Activated naive CD4-positive, alpha-beta T cell treated with anti-CD3 and anti-CD28 coated beads for 36 hours (primary cell): ENCODE measurements at places on chromosomes 7 and 10. TPM values are rescaled to one million over a fixed set of nuclear protein-coding genes. Genes with fewer than 3 reads are reported as not detected.

Gene MYO1G
- total RNA-seq = 391 TPM

Gene PRKCQ
- 49.5 TPM for total RNA-seq

Gene CRHR2
- not detected for total RNA-seq

Gene ANKRD1
- total RNA-seq = not detected

GRCh38 chr10:5816170-5816569 lies 2.9 kb upstream of the GDI2 start:
- no peak for DNase-seq

GRCh38 chr7:93202594-93203250 lies 23.5 kb downstream of the HEPACAM2 start:
- no peak for DNase-seq

DNA sequence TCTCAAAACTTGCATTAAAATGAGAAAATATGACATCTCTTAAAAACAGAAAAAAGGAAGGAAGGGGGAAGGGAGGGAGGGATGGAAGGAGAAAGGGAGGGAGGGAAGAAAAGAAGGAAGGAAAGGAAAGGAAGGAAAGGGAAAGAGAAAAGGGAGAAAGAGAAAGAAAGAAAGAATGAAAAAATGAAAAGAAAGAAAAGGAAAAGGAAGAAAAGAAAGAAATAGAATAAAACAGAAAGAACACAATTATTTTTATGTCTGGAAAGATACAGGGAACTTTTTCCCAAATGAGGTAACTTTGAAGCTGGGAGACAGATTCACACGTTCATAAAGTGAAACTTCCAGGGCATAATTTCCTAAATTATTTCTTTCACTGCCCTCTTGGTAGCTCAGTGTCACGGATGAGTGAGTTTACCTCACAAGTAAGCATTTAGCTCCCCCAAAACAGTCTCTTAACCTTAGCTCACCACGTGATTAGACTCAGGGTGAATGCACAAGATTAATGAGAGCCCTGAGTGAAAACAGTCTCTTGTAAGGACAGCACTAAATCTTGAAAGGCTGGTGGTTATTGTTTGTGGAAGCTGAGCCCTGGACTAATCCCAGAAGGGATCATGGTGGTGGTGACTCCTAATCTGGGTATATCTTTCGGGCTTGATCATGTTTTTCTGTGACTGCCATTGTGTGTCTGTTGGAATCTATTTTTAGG lies 74.1 kb upstream of the HDAC9 start:
- DNase-seq = no peak

DNA sequence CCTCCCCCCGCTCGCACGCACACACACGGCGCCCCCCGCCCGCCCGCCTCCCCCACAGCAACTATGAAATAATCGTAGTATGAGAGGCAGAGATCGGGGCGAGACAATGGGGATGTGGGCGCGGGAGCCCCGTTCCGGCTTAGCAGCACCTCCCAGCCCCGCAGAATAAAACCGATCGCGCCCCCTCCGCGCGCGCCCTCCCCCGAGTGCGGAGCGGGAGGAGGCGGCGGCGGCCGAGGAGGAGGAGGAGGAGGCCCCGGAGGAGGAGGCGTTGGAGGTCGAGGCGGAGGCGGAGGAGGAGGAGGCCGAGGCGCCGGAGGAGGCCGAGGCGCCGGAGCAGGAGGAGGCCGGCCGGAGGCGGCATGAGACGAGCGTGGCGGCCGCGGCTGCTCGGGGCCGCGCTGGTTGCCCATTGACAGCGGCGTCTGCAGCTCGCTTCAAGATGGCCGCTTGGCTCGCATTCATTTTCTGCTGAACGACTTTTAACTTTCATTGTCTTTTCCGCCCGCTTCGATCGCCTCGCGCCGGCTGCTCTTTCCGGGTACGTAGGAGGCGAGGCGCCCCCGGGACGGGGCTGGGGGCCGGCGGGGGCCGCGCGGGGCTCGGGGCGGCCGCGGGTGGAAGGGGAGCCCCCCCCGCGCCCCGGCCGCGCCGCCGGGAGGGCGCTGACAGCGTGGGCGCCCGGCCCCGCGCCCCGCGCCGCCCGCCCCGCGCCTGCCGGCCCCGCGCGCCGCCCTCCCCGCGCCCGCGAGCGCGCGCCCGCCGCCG lies 441 bp downstream of the BMI1 start:
- DNase-seq = peak; percentile 51

DNA sequence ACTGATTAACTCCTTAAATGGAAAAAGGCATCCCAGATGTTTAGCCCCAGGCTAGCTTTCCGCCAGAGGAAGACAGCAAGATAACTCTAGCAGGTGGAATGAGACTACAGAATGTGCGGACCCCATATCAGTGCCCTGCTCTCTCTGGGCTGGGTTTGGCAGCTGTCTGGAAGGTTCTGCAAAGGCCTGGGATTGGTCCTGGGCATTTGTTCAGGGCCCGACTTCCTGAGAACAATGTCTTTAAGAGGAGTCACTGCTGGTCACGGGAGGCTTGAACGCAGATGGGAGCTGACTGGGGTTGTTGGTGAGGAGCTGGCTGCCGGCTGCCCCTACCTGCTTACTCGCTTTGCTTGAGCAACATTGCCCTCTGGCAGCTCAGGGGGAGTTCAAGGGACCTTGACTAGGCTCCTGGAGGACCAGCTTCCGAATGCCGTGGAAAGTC lies 130.6 kb upstream of the BTBD16 start:
- no peak for DNase-seq

- DNase-seq = no peak
Measured at GRCh38 chr7:85882335-85882734, 695.5 kb upstream of the SEMA3D start.

- DNase-seq = no peak
Measured at GRCh38 chr7:29573567-29573966, 9.9 kb downstream of the PRR15 start.

DNA sequence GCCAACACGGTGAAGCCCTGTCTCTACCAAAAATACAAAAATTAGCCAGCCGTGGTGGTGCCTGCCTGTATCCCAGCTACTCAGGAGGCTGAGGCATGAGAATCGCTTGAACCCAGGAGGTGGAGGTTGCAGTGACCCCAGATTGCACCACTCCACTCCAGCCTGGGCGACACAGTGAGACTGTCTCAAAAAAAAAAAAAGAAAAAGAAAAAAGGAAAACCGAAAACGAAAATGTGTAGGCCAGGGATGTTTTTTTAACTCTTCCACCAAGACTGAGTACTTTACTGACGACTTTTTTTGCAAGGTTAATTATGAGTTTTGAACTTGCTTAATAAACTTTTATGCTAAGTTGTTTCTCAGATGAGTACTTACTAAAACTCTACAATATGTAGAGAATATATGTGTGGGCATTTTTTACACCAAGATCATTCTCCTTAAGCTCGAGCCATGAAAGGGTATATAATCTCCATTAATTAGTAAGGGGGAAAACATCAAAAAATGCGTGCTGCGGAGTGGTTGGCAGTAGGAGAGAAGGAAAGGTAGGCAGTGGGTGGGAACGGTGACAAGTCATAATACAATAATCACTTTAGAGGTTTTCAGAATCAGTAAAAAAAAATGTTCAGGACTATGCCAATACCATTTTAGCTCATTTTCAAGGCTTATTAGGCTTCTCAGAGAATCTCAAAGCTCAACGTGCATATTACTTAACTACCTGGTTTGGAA lies 8.6 kb upstream of the ADRB1 start:
- DNase-seq = no peak

- no peak for DNase-seq
Measured at GRCh38 chr10:51235865-51236264, 161.6 kb downstream of the PRKG1 start.

DNA sequence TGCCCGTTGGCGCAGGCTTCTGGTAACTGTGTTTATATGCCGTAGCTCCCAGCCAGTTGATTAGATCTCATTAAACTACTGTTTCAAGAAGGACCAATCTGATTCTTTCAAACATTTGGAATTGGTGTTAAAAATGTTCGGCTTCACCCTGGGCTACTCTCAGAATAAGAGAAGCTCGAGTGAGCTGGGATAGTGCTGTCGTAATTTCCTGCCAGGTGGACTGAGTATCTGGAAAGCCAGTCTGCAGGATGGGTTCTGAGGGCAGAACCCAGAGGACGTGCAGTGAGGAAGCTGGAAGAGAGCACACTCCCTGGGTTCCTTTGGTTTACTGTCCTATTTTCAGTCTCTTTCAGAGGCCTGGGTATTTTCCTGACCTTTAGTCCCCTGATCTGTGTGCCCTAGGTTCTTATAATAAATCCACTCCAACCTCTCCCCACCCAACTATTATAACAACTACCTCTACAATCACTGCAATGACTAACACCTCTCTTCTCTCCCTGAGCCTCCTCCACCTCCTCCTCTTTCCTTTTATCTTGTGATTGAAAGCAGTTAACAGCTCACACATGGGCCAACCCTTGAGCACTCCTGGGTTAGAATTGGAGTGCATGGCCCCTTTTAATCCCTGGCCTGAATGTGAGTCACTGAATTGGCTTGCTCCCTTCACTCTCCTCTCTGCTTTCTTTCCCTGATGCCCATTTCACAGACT lies 63.0 kb downstream of the AOAH start:
- DNase-seq = no peak

DNA sequence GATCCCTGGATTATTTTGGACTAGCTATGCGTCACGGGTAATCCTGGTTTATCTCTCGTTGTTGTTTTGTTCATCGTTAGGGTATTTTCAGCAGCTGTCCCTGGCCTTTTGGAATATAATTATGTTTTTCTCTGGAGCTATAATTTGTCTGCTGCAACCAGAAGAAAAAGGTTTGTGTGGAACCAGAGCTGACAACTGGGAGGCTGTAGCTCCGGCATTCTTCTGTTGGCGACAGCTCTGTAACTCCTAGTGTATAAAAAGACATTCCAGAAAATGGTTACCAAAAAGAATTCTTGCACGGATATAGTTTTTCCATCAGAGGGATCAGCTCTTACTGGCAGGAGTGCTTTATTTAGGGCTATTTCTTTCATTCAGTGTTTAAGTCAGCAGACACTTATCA lies 130.9 kb upstream of the PRR15 start:
- DNase-seq = no peak

GRCh38 chr10:3780021-3780770 lies 4.8 kb downstream of the KLF6 start:
- no peak for DNase-seq

GRCh38 chr7:36277249-36277542 lies 112.5 kb upstream of the ANLN start:
- DNase-seq = no peak

- DNase-seq = peak; percentile 25
Measured at GRCh38 chr10:4067531-4067930, 282.5 kb upstream of the KLF6 start.

DNA sequence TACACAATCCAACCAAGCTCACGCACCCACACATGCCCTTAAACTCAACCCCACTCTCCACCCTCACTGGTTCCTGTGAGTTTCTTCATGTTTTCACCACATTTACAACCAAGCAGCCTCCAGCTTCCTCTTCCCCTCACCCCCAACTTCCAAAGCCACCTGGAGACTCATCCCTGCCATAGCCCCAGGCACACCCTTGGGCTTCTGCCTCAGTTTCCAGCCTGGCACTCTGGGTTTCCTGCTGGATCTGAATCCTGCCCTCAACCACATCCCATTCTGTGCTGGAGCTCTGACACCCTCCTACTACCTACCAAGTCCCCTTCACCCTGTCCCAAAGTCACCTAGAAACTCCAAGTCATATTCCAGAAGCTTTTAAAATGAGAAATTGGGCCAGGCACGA lies 29.4 kb downstream of the CCDC3 start:
- no peak for DNase-seq

- DNase-seq = no peak
Measured at GRCh38 chr10:118670472-118671124, 75.2 kb upstream of the PRLHR start.

GRCh38 chr10:28202941-28203352 lies 99.9 kb downstream of the MPP7 start:
- DNase-seq = no peak

DNA sequence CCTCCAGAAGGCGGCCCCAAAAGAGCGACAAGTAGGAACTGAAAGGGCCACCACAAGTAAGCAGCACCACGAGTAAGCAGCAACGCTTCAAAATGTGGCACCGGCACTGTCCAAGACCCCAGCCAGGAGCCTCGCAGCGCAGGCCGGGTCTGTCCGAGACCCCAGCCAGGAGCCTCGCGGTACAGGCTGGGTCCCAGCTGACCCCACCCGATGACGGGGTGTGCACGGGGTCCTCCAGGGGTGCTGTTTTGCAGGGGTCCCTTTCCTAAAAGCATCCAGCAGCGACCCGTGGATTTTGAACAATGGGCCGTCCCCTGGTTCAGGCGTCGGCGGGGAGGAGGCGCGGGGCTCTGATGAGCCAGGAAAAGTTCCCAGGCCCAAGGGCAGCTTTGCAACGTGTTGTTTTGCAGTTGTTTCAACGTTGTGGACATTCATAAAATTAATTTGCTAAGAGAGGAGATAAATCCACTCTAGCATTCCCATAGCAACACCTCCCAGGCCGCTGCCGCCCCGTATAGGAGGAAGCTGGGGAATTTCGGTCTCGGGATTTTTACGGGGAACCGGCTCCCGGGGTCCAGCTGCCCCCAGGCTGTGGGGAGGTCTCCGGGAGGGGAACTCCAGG lies 51.6 kb upstream of the PDGFA start:
- DNase-seq = no peak

- no peak for DNase-seq
Measured at GRCh38 chr7:18241543-18242231, 214.0 kb upstream of the PRPS1L1 start.

GRCh38 chr10:125083576-125083920 lies 76.8 kb downstream of the CTBP2 start:
- DNase-seq = no peak
